ENCODE measurements at places on chromosomes 7 and 10.

DNA sequence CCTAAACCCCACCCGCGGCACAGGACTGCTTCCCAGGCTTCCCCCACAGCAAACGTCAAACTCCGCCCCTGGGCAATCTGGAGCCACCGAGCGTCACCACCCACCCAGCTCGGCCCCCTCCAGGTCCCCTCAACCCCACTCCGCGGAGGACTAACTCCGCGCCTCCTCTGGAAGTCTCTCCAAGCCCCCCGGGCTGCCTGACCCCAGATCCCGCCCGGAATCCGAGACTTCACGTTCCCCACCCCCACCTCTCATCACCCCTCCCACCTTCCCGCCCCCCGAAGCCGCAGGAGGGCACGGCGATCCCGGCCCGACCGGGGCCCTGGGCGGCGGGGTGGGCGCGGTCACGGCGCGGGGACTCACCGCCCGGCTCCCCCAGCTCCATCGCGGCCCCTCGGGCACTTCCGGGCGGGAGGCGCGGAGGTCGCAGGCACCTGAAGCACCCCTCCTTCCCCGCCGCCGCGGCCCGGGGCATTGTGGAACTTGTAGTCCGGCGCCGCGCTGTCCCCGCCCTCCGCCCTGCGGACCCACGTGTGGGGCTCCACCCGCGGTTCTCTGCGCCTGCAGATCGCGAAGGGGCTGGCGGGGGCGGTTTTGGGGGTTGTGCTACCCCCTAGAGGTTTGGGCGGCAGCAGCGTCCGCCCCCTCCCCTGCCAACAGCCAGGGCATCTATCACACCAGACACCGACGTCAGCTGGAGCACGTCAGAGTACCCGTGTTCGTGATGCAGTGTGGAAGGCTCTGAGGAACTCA lies at the start of gene TMUB1:
TSS of gene TMUB1 (minus strand) at position 423 of the 753 bp plus-strand sequence. CDS start 930 bp downstream, outside the sequence.
- DNase-seq, result peak; percentile 90

GRCh38 chr7:34341326-34341725 lies 316.7 kb upstream of the NPSR1 start:
- no peak for DNase-seq

GRCh38 chr7:98722402-98722801 lies 105.3 kb downstream of the NPTX2 start:
- DNase-seq, result no peak

DNA sequence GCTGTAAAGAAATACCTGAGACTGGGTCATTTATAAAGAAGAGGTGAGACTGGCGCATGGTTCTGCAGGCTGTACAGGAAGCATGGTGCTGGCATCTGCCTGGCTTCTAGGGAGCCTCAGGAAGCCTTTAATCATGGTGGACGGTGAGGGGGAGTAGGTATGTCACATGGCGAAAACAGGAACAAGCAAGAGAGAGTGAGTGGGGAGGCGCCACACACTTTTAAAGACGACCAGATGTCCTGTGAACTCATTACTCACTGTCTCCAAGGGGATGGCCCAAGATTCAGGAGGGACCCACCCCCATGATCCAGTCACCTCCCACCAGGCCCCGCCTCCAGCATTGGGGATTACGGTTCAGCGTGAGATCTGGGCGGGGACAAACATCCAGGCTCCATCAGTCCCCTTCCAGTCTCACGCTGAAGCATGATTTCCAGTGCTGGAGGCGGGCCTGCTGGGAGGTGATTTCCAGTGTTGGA lies 3.2 kb downstream of the ZNF316 start:
- DNase-seq, result peak; percentile 25

DNA sequence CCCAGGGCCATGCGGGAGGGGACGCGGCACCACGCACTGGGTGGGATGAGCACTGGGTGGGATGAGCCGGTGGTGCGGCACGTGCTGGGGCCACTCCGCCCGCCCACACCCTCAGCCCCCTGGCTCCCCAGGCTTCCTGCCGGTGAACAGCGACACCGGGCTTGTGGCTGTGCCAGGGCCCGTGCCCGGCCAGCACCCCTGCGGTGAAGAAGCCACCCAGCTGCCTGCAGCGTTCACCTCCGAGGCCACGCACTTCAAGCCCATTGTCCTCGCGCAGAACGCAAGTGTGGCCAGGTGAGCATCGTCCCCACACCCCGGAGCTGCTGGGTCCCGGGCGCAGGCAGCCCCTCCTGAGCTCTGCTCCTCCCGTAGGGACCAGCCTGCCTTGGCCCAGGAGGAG lies 31.8 kb upstream of the UTF1 start:
- DNase-seq, result no peak

DNA sequence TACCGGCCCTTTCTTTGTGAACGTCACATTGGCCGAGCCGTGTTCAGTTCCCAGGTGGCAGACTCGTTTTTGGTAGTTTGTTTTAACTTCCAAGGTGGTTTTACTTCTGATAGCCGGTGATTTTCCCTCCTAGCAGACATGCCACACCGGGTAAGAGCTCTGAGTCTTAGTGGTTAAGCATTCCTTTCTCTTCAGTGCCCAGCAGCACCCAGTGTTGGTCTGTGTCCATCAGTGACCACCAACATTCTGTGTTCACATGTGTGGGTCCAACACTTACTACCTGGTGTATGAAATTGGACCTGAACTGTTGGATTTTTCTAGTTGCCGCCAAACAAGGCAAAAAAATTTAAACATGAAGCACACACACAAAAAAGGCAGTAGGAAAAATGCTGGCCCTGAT lies 9.9 kb upstream of the CSGALNACT2 start:
- DNase-seq, result no peak

GRCh38 chr7:52749880-52750279 lies 285.6 kb upstream of the POM121L12 start:
- DNase-seq, result no peak

- DNase-seq, result no peak
Measured at GRCh38 chr7:54339073-54339472, 203.1 kb upstream of the VSTM2A start.

DNA sequence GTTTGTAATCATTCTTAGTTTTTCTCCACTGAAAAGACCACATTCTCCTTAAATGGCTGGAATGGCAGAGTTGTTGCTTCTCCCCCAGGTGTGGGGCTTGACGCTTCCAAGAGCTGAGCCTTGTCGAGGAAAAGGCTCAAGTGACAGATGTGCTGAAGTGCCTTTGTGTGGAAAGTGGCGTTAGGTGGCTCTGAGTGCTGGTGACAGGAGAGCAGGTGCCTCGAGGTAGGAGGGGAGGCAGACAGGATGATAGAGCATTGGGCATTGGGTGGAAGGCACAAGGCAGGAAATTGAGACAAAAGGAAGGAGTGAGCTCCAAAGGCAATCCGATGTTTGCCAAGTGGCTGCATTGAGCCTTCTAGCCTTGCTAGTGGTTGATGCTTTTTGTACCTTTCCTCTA lies 6.7 kb downstream of the KIAA1217 start:
- DNase-seq, result no peak

- no peak for DNase-seq
Measured at GRCh38 chr10:90788968-90789367, 68.9 kb downstream of the HTR7 start.

- DNase-seq, result no peak
Measured at GRCh38 chr10:50635286-50635685, 11.5 kb upstream of the SGMS1 start.

GRCh38 chr7:97623333-97623732 lies 108.6 kb upstream of the TAC1 start:
- DNase-seq, result no peak

GRCh38 chr7:47710201-47710935 lies 128.5 kb upstream of the TNS3 start:
- DNase-seq, result no peak

- DNase-seq, result peak; percentile 16
Measured at GRCh38 chr10:5582736-5583135, 58.0 kb downstream of the CALML3 start.

- no peak for DNase-seq
Measured at GRCh38 chr10:116211682-116212081, 61.3 kb downstream of the GFRA1 start.

DNA sequence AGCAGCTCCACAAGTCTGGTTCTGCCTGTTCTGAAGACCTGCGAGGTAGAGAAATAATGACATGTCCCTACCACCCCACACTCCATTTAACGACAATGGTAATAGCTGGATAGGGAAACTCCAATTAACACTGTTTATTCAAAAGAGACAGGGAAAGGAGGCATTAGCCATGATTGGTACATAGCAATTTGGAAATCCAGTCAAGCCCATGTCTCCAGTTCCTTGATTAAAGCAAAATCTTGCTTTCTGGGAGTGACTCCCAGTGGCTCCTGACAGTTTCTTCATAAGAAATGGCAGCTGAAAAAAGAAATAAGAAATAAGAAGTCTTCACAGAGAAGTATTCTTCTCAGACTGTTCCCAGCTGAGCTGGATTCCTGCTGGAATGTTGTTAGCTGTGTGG lies 140.7 kb upstream of the LYZL2 start:
- DNase-seq, result no peak

- peak; percentile 14 for DNase-seq
Measured at GRCh38 chr7:149720372-149721083, 52.9 kb downstream of the ZNF467 start.

All from CD4-positive, alpha-beta T cell treated with Interleukin-15 for 1 hour (primary cell).